Caco-2 (cell line): ENCODE measurements at places on chromosomes 13 and 19. TPM values are rescaled to one million over a fixed set of nuclear protein-coding genes. Genes with fewer than 3 reads are reported as not detected.

DNA sequence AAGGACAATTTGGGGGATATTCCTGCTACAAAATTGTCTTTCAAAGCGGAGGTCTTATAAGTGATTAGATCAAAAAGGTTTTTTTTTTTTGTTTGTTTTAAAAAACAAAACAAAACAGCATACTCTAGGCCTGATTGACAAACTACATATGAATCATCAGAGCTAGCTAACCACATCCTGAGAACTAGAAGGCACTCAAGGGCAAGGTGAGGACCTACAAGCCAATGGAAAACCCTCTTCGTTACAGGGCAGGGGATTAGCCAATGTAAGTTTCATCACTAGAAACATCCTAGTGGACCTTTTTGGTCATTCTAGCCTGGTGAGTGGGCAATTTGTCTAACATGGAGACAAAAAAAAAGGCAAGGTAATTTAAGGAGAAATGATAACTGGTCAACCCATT, 428.6 kb downstream of the RFC3 start:
- H3K4me3 ChIP-seq: no peak overlapping the region
- no peaks in the 10 kb centered on the region for H3K4me1 ChIP-seq
- no peak for DNase-seq
- no peaks in the 10 kb centered on the region for H3K27me3 ChIP-seq
- no peaks in the 10 kb centered on the region for H3K36me3 ChIP-seq

GRCh38 chr13:99916366-99917103, 55.0 kb downstream of the ZIC5 start:
- no peaks in the 10 kb centered on the region for H3K36me3 ChIP-seq
- H3K4me1 ChIP-seq: no peaks in the 10 kb centered on the region
- DNase-seq: no peak
- H3K27me3 ChIP-seq: no peaks in the 10 kb centered on the region

DNA sequence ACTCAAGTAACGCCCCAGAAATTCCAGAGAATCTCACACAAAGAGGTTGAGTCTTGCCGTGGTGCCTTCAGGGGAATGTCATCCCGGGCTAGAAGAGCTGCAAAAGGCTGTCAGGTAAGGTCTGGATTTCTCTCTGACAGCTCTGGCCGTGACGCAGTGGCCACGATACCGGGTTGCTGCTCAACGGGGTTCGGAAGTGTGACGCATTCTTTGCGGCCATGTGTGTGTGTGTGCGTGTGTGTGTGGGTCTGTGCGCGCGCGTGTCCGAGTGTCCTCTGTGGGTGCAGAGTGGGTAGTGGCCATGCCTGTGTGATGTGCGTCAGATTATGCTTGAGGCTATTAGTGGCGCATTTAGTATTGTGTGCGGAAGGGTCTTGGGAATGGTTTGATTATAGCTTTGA, 306 bp downstream of the ZNF540 start:
- H3K4me3 ChIP-seq: peak overlapping the region; percentile 73
- H3K27me3 ChIP-seq: no peaks in the 10 kb centered on the region
- H3K36me3 ChIP-seq: no peaks in the 10 kb centered on the region
- peak overlapping the region; percentile 98 for H3K27ac ChIP-seq
- no peaks in the 10 kb centered on the region for H3K4me1 ChIP-seq

- peaks cover 5% of the 10 kb centered on the region for H3K36me3 ChIP-seq
- no peak for DNase-seq
- peak overlapping the region; percentile 100 for H3K27ac ChIP-seq
- H3K4me3 ChIP-seq: peak overlapping the region; percentile 99
Observed at GRCh38 chr19:5623397-5624017, 624 bp downstream of the SAFB start.

DNA sequence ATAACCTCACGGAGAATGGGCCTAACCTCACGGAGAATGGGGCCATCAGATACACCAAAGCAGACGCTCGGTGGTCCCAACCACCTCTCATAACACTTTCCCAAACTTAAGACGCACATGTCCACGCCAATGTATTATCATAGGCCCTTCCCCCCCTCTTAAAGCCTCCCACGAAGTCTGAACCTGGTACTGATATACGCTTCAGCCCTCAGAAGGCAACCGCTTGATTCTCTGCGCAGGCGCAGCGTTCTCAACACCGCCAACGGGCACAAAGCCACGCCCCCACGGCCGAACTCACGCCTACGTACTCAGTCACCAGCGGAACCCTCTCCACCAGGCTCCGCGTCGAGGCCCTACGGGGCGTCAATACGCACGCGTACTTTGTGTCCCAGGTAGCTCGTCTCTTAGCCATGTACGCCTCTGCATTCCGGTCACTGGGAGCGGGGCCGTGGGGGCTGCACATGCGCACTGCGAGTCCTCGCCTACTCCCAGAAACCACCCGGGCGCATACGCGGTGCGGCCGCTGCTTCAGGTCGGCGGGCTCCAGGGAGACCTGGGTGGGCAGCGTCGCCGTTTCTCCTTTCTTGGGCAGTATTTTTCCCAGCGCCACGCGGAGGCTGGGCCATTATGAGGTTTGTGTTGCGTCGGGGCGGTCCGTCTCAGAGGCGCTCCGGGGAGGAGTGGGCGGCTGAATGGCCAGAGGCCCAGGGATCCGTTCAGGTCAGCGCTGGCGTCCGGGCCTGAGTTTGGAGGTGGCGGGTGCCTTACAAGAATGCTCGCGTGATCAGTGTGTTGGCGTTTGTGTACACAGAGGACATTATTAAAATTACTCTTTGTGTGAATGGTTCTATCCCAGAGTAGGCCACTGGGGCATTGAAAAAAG, 25.3 kb downstream of the ZNF582 start:
- H3K36me3 ChIP-seq: no peaks in the 10 kb centered on the region
- H3K4me3 ChIP-seq: no peak overlapping the region
- no peaks in the 10 kb centered on the region for H3K27me3 ChIP-seq
- H3K4me1 ChIP-seq: no peaks in the 10 kb centered on the region
- no peak overlapping the region for H3K27ac ChIP-seq

- H3K4me1 ChIP-seq: peaks cover 13% of the 10 kb centered on the region; the same call in 1 of the 2 replicates
- H3K27me3 ChIP-seq: no peaks in the 10 kb centered on the region
- H3K36me3 ChIP-seq: peaks cover 5% of the 10 kb centered on the region
- no peak for DNase-seq
Observed at GRCh38 chr19:49665036-49665350, 664 bp downstream of the IRF3 start.

The ASPDH gene
- not detected in 2 replicates for total RNA-seq

The PGLYRP2 gene
- total RNA-seq: not detected in 2 replicates

The FCHO1 gene
- total RNA-seq: 0.35 and 0.39 TPM in 2 replicates

The SLITRK1 gene
- total RNA-seq: not detected in 2 replicates

The ZNF439 gene
- 2.3 and 3.1 TPM in 2 replicates for total RNA-seq

The CDC34 gene
- total RNA-seq: 129 and 133 TPM in 2 replicates
